ENCODE measurements at places on chromosomes 3 and 15. TPM values are rescaled to one million over a fixed set of nuclear protein-coding genes. Genes with fewer than 3 reads are reported as not detected.

Gene SLC38A3
- not detected for total RNA-seq

Gene CCDC54
- total RNA-seq: not detected

Gene CLEC3B
- total RNA-seq: 0.75 TPM

Gene P2RY13
- total RNA-seq: 0.13 TPM

Gene IL17RC
- 1.00 TPM for total RNA-seq

Gene GRAMD2A
- total RNA-seq: not detected

Gene GHSR
- total RNA-seq: not detected

Gene EHHADH
- 0.45 TPM for total RNA-seq

Gene SLC12A1
- not detected for total RNA-seq

Gene MYLK
- 0.08 TPM for total RNA-seq

Gene MB21D2
- 21.5 TPM for total RNA-seq

GRCh38 chr3:68148447-68148846, 494.0 kb upstream of the SUCLG2 start:
- no peak for DNase-seq
- no peaks in the 10 kb centered on the region for H3K36me3 ChIP-seq
- H3K4me3 ChIP-seq: no peak overlapping the region
- no peaks in the 10 kb centered on the region for H3K27me3 ChIP-seq
- H3K27ac ChIP-seq: no peak overlapping the region

DNA sequence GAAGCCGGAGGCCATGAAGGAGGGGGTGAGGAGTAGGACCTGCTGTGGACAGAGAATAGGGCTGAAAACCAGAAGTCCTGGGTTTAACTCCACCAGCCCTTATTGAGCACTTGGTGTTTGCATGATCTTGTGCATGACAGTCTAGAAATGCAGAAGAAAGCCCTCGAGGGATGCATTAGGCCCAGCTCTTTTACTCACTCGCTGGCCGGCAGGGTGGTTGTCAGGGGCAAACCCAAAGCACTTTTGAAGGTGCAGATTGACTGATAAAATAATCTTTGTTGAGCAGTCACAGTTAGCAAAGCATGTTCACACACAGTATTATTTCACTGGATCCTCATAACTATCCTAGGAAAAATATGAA, 55.3 kb downstream of the CORO2B start:
- no peaks in the 10 kb centered on the region for H3K27me3 ChIP-seq
- no peaks in the 10 kb centered on the region for H3K36me3 ChIP-seq
- H3K27ac ChIP-seq: no peak overlapping the region
- no peak overlapping the region for H3K4me3 ChIP-seq
- DNase-seq: no peak

- H3K4me1 ChIP-seq: no peaks in the 10 kb centered on the region
- peaks cover 2% of the 10 kb centered on the region for H3K27me3 ChIP-seq
- H3K4me3 ChIP-seq: no peak overlapping the region
- H3K27ac ChIP-seq: no peak overlapping the region
- H3K36me3 ChIP-seq: no peaks in the 10 kb centered on the region
These were observed 949 bp upstream of the MITF start for GRCh38 chr3:69738315-69738714.

DNA sequence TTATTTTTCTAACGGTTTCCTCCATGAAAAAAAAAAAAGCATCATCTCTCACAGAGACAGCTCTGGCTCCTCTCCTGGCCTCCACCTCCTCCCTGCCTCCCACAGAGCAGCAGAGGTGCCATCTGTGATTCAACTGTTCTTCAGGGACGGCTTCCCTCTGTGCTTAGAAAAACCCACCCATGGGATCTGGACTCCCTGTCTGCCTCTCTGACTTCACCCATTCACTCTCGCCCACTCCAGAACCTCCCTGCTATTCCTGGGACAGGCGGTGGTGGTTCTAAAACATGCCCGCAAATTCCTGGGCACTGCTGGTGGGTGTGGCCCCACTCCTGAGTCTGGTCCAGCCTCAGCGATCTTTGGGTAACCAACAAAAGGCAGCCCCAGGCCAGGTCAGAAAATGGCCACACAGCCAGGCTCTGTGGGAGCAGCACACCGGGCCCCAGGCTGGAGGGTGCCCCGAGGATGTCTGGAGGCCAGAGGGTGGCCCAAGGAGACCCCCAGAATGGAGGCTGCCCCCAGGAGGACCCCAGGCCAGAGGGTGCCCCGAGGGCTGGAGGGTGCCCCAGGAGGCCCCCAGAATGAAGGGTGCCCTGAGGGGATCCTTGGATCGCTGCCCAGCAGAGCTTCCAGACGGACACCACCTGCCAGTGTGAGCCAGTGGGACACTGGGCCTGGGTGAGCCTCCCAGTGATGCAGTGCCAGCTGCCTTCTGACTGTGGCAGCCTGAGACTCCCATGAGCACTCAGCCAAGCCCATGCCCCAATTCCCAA, 2.6 kb upstream of the CHST13 start:
- no peaks in the 10 kb centered on the region for H3K4me1 ChIP-seq
- no peaks in the 10 kb centered on the region for H3K36me3 ChIP-seq
- no peak overlapping the region for H3K4me3 ChIP-seq
- DNase-seq: no peak
- no peak overlapping the region for H3K27ac ChIP-seq

- DNase-seq: no peak
- peaks cover 57% of the 10 kb centered on the region for H3K4me1 ChIP-seq
- peak overlapping the region; percentile 57 for H3K27ac ChIP-seq
- no peaks in the 10 kb centered on the region for H3K27me3 ChIP-seq
- H3K4me3 ChIP-seq: no peak overlapping the region
These were observed 76.3 kb upstream of the ARHGEF3 start for GRCh38 chr3:56878074-56878473.

- H3K27ac ChIP-seq: no peak overlapping the region
- no peak overlapping the region for H3K4me3 ChIP-seq
- H3K27me3 ChIP-seq: no peaks in the 10 kb centered on the region
- no peaks in the 10 kb centered on the region for H3K36me3 ChIP-seq
- peak; percentile 23 for DNase-seq
These were observed 9.4 kb upstream of the CMSS1 start for GRCh38 chr3:99808163-99808794.

DNA sequence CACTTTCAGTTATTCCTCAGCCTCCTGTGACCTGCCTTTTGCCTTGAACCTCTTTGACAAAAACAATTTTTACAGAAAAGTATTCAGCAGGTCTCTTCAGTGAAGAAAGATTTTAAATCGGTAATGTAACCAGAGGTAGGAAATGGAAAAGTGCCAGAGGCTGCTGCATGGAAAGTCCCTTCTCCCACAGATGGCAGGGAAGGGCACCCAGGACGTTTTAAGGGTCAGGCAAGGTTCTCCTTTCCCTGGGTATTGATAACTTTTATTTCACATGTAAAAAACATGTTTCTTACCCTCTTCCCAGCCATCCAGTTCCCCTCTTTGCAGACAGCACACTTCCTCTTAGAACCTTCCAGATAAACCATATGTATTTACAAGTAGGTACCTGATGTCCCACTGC, 185.6 kb downstream of the OR4M2 start:
- peaks cover 35% of the 10 kb centered on the region for H3K4me1 ChIP-seq
- H3K4me3 ChIP-seq: no peak overlapping the region
- no peaks in the 10 kb centered on the region for H3K27me3 ChIP-seq
- no peak for DNase-seq
- no peaks in the 10 kb centered on the region for H3K36me3 ChIP-seq
- no peak overlapping the region for H3K27ac ChIP-seq

GRCh38 chr15:73934281-73934680, 8.0 kb downstream of the LOXL1 start:
- H3K36me3 ChIP-seq: no peaks in the 10 kb centered on the region
- no peaks in the 10 kb centered on the region for H3K4me1 ChIP-seq
- H3K4me3 ChIP-seq: no peak overlapping the region
- H3K27ac ChIP-seq: no peak overlapping the region

- no peaks in the 10 kb centered on the region for H3K36me3 ChIP-seq
- DNase-seq: no peak
- H3K4me3 ChIP-seq: no peak overlapping the region
- H3K4me1 ChIP-seq: no peaks in the 10 kb centered on the region
- H3K27ac ChIP-seq: no peak overlapping the region
These were observed 211.8 kb downstream of the NAALADL2 start for GRCh38 chr3:175070946-175071345.

DNA sequence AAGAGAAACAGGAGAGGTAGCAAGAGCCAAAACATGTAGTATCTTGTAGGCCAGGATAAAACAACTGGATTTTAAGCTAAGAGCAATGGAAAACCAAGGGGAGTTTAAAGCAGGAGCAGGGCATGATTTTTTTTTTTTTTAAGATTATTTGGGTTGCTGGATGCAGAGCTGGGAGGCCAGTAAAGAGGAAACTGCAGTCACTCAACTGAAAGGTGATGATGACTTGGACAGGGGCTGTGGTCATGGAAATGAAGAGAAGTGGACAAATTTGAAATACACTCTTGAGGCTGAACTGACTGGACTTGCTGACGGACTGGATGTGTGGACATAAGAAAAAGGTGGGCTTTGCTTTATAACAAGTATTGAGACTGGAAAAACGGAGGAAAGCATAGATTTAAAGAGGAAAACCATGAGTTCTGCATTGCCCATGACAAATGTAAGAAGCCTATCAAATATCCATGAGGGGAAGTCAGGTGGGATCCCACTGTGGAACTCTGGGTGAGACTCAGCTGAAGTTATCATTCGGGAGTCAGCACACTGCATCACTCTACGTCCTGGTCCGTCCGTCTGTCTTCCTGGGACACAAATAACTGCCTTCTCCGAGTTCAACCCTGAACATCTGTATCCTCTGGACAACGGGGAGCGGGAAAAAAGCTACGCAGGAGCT, 688 bp downstream of the XPC start:
- peak overlapping the region; percentile 99 for H3K27ac ChIP-seq
- H3K36me3 ChIP-seq: peaks cover 19% of the 10 kb centered on the region
- no peaks in the 10 kb centered on the region for H3K27me3 ChIP-seq
- no peak for DNase-seq
- peak overlapping the region; percentile 68 for H3K4me3 ChIP-seq

DNA sequence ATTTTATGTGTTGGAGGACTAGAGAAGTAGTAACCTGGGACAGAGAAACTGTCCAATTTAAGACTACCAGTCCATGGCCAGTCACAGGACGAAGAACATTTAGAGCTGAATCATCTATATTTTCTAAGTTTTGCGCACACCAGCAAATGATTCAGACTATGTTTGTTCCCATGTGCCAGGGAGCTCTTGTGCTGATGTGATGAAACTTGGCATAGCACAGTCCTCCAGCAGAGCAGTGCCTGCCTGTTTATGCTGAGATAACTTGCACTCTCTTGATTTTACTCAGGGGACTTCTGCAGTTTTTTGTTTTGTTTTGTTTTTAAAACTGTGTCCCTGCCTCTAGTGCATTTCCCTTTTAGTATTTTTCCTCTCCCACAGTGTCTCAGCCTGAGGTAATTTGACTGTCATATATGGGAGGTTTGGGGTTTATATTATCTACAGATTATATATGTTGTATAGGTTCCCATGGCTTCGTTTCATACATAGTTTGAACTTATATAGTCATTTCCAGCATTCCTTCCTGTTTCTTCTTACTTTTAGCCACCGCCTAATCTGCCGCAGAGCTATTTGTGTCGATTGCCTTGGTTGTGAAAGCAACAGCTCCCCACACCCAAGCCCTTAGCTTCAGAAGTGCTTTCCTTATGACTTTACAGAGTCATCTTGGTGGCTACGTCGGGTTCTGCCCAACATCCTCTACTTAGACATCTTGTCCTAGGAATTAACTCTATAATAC, 45.5 kb downstream of the PPM1L start:
- DNase-seq: peak; percentile 9
- no peaks in the 10 kb centered on the region for H3K27me3 ChIP-seq
- no peak overlapping the region for H3K27ac ChIP-seq

- H3K36me3 ChIP-seq: no peaks in the 10 kb centered on the region
- no peaks in the 10 kb centered on the region for H3K27me3 ChIP-seq
- no peak for DNase-seq
- H3K4me3 ChIP-seq: no peak overlapping the region
- H3K4me1 ChIP-seq: no peaks in the 10 kb centered on the region
These were observed 33.2 kb downstream of the CHRM5 start for GRCh38 chr15:34001536-34001935.

GRCh38 chr15:36130641-36131310, 448.6 kb upstream of the CDIN1 start:
- H3K27me3 ChIP-seq: no peaks in the 10 kb centered on the region
- H3K4me3 ChIP-seq: no peak overlapping the region
- DNase-seq: no peak
- H3K27ac ChIP-seq: no peak overlapping the region
- H3K4me1 ChIP-seq: no peaks in the 10 kb centered on the region

- no peak overlapping the region for H3K27ac ChIP-seq
- H3K36me3 ChIP-seq: no peaks in the 10 kb centered on the region
- no peak overlapping the region for H3K4me3 ChIP-seq
- no peaks in the 10 kb centered on the region for H3K4me1 ChIP-seq
These were observed 355.1 kb upstream of the WNT5A start for GRCh38 chr3:55842204-55842603.

DNA sequence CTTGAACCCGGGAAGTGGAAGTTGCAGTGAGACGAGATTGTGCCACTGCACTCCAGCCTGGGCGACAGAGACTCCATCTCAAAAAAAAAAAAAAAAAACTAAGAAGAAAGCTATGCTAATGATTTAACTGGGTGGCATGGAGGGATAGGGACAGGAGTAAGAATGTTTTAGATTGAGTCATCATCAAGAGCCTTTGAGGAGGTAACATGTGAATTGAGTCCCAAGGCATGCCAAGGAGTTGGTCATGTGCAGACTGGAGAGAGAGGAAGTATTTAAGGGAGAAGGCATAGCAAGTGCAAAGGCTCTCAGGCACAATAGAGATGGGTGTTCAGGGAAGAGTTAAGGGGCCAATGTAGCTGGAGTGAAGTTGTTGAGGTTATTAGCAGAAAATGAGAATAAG, 9.1 kb downstream of the BNC1 start:
- H3K27ac ChIP-seq: no peak overlapping the region
- H3K4me3 ChIP-seq: no peak overlapping the region
- peaks cover 5% of the 10 kb centered on the region for H3K27me3 ChIP-seq
- no peaks in the 10 kb centered on the region for H3K36me3 ChIP-seq

DNA sequence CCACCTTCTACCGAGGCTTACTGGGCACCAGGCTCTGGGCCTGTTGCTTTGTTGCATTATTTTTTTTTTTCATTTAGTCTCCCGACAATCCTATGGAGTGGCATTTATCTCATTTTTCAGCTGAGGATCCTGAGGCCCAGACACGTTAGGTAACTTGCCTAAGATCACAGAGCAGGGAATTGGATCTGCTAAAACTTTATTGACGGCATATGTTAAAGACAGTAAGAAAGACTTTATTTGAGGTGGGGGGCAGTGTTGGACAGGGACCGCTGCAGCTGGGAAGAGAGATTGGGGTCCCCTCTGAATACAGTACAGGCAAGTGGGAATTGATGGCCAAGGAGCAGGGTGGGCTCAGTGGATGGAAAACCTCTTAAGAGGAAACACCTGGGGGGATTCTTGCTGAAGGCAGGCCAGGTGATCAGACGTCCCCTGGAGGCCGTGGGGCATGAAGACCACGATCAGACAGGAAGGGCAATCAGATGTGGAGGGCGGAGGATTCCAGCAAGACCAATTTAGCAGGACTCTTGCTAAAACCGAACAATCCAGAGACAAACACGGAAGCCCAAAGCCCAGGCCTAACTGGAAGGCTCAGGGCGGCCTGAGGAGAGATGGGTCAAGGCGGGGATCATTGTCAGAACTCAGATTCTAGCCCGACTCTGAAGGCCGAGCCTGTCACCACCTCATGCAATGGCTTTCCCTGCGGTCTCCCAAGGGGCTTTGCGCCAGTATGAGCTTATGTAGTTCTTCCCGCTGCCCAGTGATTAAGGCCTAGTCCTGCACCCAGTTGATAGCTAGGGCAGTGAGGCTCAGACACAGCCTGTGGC, 53.7 kb downstream of the RGMA start:
- no peaks in the 10 kb centered on the region for H3K36me3 ChIP-seq
- no peak overlapping the region for H3K4me3 ChIP-seq
- peaks cover 6% of the 10 kb centered on the region for H3K4me1 ChIP-seq
- H3K27ac ChIP-seq: no peak overlapping the region
- no peaks in the 10 kb centered on the region for H3K27me3 ChIP-seq

Data from naive thymus-derived CD4-positive, alpha-beta T cell (primary cell).